ENCODE measurements at places on chromosomes 7 and 10. TPM values are rescaled to one million over a fixed set of nuclear protein-coding genes. Genes with fewer than 3 reads are reported as not detected.

VSIR gene
- 152 TPM for polyA plus RNA-seq

- peak; percentile 34 for DNase-seq
- 0 out of 2 replicates have a peak overlapping the region, but pooled peaks have one; percentile 3 for H3K27ac ChIP-seq
- no peak overlapping the region for H3K4me3 ChIP-seq
- no peaks in the 10 kb centered on the region for H3K36me3 ChIP-seq
- peaks cover 66% of the 10 kb centered on the region for H3K4me1 ChIP-seq
These were observed 242.8 kb downstream of the GLI3 start for GRCh38 chr7:41994036-41994745.

OPN4 gene
- not detected for polyA plus RNA-seq

- H3K27ac ChIP-seq, result no peak overlapping the region
- no peak for DNase-seq
- no peaks in the 10 kb centered on the region for H3K36me3 ChIP-seq
- no peaks in the 10 kb centered on the region for H3K4me1 ChIP-seq
- H3K4me3 ChIP-seq, result no peak overlapping the region
- peaks cover 65% of the 10 kb centered on the region for H3K27me3 ChIP-seq
These were observed 60.4 kb downstream of the PAX2 start for GRCh38 chr10:100805543-100806355.

ZCWPW1 gene
- polyA plus RNA-seq, result 4.2 TPM

OPALIN gene
- not detected for polyA plus RNA-seq

DNA sequence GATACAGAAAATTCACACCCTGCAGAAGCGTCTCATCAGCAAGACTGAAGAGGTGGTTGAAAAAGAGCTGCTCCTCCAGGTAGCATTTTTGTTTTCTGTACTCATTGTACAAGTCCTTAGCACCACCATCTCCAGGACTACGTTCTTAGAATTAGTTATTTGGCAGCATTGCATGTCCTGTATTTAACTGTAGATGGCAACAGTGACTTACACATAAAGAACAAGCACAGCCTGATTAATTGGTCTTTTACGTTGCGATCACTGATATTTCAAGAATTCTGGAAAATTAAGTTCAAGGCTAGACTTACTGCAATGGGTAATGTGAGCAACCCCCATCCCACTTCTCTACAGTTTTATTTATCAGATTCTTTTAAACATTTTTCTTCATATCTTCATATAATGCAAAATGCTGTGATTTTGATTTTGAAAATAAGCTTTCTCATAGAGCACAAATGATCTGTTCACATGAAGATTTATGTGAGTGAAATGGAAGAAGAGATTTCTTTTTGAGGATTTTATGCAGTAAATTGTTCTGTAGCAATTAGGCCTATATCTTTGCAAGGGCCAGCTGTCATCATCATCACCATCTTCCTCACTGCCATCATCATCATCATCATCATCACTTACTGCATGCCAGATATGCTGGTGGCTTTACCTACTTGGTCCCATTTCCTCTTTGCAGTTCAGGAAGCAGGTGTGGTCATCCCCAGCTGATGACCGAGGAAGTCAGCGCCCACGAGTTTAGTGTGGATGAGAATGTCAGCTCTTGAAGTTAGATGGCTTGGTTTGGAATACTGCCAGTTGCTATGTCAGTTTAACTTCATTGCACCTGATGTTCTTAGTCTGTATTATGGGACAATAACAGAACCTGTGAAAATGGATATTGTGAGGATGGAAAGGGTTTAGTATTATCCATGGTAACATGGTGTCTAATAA, 53.4 kb downstream of the CFAP58 start:
- H3K4me3 ChIP-seq, result no peak overlapping the region
- peak; percentile 78 for DNase-seq
- no peaks in the 10 kb centered on the region for H3K36me3 ChIP-seq
- H3K4me1 ChIP-seq, result no peaks in the 10 kb centered on the region
- H3K27ac ChIP-seq, result no peak overlapping the region
- H3K27me3 ChIP-seq, result no peaks in the 10 kb centered on the region

LAMTOR4 gene
- 96.7 TPM for polyA plus RNA-seq

LRRD1 gene
- polyA plus RNA-seq, result not detected

GRCh38 chr7:70703785-70704184, 428.2 kb upstream of the GALNT17 start:
- DNase-seq, result no peak
- H3K4me3 ChIP-seq, result no peak overlapping the region
- H3K27ac ChIP-seq, result no peak overlapping the region
- H3K36me3 ChIP-seq, result no peaks in the 10 kb centered on the region
- H3K4me1 ChIP-seq, result no peaks in the 10 kb centered on the region
- H3K27me3 ChIP-seq, result no peaks in the 10 kb centered on the region

SRGN gene
- 90.0 TPM for polyA plus RNA-seq

ANKRD2 gene
- not detected for polyA plus RNA-seq

DNA sequence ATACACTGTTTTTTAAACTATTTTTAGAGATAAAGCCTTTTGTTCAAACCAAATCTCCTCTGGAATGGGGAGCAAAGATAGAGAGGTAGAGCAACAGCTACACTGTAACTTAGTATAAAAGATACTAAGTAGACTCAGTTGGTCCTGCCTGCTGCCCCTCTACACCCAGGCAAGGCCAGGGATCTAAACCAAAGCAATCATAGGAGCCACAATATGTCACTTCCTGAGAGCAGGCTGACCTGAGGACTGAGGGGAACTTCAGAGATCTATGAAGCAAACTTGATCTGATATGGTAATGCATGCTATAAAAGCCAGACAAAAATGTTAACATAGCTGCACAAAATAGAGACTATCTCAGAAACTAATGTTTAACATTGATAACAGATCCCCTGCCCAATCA, 7.0 kb upstream of the TRDMT1 start:
- H3K36me3 ChIP-seq, result no peaks in the 10 kb centered on the region
- H3K27ac ChIP-seq, result no peak overlapping the region
- no peaks in the 10 kb centered on the region for H3K27me3 ChIP-seq
- no peak overlapping the region for H3K4me3 ChIP-seq

- H3K36me3 ChIP-seq, result no peaks in the 10 kb centered on the region
- DNase-seq, result no peak
- H3K4me1 ChIP-seq, result no peaks in the 10 kb centered on the region
These were observed 50.8 kb upstream of the AOAH start for GRCh38 chr7:36775061-36775620.

CPXM2 gene
- 14.2 TPM for polyA plus RNA-seq

GRCh38 chr7:155377838-155378579, 79.9 kb upstream of the EN2 start:
- H3K4me1 ChIP-seq, result no peaks in the 10 kb centered on the region
- H3K36me3 ChIP-seq, result no peaks in the 10 kb centered on the region
- peak overlapping the region; percentile 39 for H3K4me3 ChIP-seq

DNA sequence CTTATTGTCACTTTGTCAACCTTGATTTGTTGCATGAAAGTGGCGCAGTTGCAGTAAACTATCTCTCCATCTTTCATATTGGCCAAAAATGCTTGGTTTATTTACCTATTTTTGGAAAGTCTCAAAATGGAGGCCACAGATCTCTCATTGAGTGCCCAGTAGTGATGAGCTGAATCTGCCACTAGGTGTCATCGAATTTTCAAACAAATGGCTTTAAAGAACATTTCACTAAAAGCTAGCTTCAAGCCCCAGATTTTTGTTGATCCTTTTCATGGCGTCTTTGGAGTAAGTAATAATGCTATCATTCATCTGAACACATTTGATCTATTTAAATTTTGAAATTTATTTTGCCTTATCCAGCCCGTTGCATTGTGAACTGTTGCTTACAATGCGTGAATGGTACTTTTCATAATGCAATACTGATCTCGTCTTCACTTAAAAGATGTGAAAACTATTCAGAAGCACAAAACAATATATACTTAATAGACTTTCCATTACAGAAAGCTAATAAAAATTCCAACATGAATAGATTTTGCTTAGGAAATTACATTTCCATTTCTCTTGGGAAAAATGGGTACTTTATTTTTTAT, 236.2 kb downstream of the DNAJB9 start:
- H3K36me3 ChIP-seq, result no peaks in the 10 kb centered on the region
- no peak overlapping the region for H3K27ac ChIP-seq
- H3K4me1 ChIP-seq, result no peaks in the 10 kb centered on the region
- no peak overlapping the region for H3K4me3 ChIP-seq

GRCh38 chr10:96532523-96532922, 18.8 kb upstream of the TLL2 start:
- no peaks in the 10 kb centered on the region for H3K27me3 ChIP-seq
- no peaks in the 10 kb centered on the region for H3K4me1 ChIP-seq
- H3K4me3 ChIP-seq, result no peak overlapping the region

GRCh38 chr7:140146574-140146973, 30.2 kb downstream of the KDM7A start:
- H3K4me1 ChIP-seq, result no peaks in the 10 kb centered on the region
- no peak overlapping the region for H3K27ac ChIP-seq
- no peak for DNase-seq
- no peak overlapping the region for H3K4me3 ChIP-seq
- no peaks in the 10 kb centered on the region for H3K36me3 ChIP-seq
- H3K27me3 ChIP-seq, result no peaks in the 10 kb centered on the region

DNA sequence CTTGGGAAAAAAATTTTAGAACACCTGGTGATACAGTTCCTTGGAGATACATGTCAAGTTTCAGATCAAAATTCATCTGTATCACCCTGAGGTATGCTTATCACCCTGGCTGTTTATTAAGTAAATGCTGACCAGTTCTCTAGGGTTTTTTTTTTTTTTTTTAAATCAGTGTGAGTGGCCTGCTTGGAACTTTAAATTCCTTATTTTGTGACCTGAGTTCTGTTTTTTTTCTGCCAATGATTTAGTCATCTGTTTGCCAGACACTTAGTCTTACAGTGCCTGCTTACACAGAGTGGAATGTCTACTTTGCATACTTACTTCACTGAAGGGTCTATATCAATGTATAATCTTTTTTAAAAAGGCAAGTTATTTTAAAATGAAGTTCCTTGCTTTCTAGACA, 1.8 kb downstream of the TSPAN13 start:
- peak; percentile 64 for DNase-seq
- no peaks in the 10 kb centered on the region for H3K27me3 ChIP-seq
- H3K36me3 ChIP-seq, result no peaks in the 10 kb centered on the region
- no peak overlapping the region for H3K27ac ChIP-seq
- no peak overlapping the region for H3K4me3 ChIP-seq
- peaks cover 8% of the 10 kb centered on the region for H3K4me1 ChIP-seq

DNA sequence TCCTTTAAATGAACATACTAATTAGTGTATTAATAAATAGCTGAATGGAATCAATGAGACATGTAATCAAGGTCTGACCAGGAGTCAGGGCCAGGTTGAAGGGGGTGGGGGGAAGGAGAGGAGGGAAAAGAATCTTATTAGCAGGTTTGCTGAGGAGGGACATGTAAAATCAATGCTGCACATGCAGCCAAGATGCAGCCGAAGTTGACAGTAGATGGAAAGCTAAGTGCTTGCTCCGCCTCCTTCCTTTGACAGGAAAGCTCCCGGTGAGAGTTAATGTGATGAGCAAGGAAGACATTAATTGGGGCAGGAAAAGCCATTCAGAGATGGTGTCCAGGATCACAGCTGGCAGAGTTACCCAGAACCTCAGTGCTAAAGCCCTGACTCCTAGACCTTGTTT, 24.4 kb downstream of the PLXNA4 start:
- H3K4me3 ChIP-seq, result no peak overlapping the region
- no peaks in the 10 kb centered on the region for H3K36me3 ChIP-seq
- peaks cover 11% of the 10 kb centered on the region for H3K4me1 ChIP-seq
- H3K27ac ChIP-seq, result no peak overlapping the region
- no peak for DNase-seq
- H3K27me3 ChIP-seq, result no peaks in the 10 kb centered on the region

- no peaks in the 10 kb centered on the region for H3K36me3 ChIP-seq
- no peak overlapping the region for H3K27ac ChIP-seq
- no peak overlapping the region for H3K4me3 ChIP-seq
- 0 out of 2 replicates have a peak, but pooled peaks cover 4% of the 10 kb centered on the region for H3K4me1 ChIP-seq
- H3K27me3 ChIP-seq, result no peaks in the 10 kb centered on the region
These were observed 37.0 kb downstream of the SNX13 start for GRCh38 chr7:17903337-17903736.

AGAP4 gene
- polyA plus RNA-seq, result 3.1 TPM

JAKMIP3 gene
- polyA plus RNA-seq, result 0.06 TPM

GRCh38 chr10:17375936-17376584, 78.3 kb downstream of the ST8SIA6 start:
- no peaks in the 10 kb centered on the region for H3K36me3 ChIP-seq
- peak; percentile 8 for DNase-seq
- no peak overlapping the region for H3K4me3 ChIP-seq
